ENCODE measurements at places on chromosomes 6 and 20.

- no peak for DNase-seq
Measured at GRCh38 chr6:85461798-85462170, 11.9 kb downstream of the NT5E start.

DNA sequence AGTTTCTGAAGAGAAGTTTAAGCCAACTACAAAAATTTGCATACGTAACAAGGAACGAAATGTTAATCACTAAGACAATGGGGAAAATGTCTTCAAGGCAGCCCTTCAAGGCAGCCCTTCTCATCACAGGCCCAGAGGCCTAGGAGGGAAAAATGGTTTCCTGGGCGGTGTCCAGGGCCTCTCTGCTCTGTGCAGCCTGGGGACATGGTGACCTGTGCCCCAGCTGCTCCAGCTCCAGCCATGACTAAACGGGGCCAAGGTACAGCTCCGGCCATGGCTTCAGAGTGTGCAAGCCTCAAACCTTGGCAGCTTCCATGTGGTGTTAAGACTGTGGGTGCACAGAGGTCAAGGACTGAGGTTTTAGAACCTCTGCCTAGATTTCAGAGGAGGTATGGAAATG is 325.1 kb downstream of the FRK start:
- DNase-seq: no peak

DNA sequence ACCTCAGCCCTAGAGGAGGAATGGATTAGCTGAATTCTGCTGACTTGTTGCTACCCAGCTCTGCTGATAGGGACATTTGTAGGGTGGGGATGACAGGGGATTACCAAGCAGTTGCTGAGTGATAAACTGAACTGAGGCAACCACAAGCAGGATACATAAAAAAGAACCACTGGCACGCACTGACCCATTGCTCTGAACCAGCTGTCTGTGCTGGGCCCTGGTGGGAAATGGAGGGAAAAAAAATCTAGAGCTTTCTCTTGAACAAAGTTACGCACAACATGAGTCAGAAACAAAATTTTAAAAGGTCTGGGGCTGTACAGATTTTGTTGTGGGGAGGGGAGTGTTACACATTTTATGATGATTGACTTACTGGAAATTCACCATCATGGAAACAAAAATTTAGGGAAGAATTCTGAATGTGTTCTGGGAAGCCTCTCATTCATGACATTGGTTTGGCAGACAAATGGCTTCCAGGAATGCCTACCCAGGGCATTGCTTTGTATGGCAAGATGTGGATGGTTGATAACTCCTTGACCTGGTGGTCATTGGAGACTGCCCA is 37.7 kb downstream of the FOXO3 start:
- DNase-seq: no peak

- DNase-seq: no peak
Measured at GRCh38 chr6:125101631-125102030, 51.9 kb upstream of the TPD52L1 start.

GRCh38 chr20:43186312-43186711 is 3.4 kb downstream of the PTPRT start:
- no peak for DNase-seq

- DNase-seq: no peak
Measured at GRCh38 chr20:32365564-32365963, 7.4 kb downstream of the ASXL1 start.

GRCh38 chr6:79632580-79632979 is 1.5 kb downstream of the SH3BGRL2 start:
- no peak for DNase-seq

DNA sequence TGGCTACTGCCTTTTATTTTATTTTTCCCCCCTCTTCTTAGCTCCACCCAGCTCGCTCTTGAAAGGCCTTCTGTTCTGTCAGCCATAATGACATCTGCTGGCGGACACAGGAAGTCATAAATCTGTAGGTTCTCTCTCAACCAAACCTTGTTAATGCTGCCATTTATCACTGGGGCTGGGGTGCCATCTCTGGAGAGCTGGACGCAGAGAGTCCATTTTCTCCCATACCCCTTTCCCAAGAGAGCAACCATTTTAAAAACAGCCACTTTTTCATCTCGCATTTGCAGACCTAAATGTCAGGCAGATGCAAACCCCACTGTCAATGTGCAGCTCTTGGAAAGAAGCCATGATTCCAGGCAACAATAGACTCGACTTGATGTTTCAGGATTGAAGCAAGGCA is 13.0 kb upstream of the TSHZ2 start:
- DNase-seq: no peak

GRCh38 chr6:105459049-105459448 is 56.2 kb upstream of the PREP start:
- peak; percentile 51 for DNase-seq

- DNase-seq: no peak
Measured at GRCh38 chr6:39173270-39173669, 56.0 kb downstream of the KCNK5 start.

- no peak for DNase-seq
Measured at GRCh38 chr6:113598786-113599185, 258.4 kb upstream of the MARCKS start.

DNA sequence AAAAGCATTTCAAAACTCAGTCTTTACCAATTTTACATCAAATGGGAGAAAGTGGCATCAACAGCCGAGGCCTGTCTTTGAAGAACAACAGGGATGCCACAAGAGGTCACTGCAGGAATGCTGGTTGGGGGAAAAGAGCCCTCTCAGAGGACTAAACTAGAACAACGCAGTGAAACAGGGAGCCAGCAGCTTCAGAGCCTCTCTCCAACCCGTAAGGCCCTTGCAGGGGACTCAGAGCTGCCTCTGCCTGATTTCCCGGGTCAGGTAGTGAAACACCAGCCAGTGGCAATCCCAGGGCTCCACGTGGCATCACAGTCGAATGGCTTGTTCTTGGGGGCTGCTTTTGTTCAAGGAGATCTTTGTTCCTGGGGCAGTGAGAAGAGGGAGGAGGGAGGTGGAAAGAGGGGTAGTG is 55.0 kb upstream of the KCNK16 start:
- DNase-seq: no peak

DNA sequence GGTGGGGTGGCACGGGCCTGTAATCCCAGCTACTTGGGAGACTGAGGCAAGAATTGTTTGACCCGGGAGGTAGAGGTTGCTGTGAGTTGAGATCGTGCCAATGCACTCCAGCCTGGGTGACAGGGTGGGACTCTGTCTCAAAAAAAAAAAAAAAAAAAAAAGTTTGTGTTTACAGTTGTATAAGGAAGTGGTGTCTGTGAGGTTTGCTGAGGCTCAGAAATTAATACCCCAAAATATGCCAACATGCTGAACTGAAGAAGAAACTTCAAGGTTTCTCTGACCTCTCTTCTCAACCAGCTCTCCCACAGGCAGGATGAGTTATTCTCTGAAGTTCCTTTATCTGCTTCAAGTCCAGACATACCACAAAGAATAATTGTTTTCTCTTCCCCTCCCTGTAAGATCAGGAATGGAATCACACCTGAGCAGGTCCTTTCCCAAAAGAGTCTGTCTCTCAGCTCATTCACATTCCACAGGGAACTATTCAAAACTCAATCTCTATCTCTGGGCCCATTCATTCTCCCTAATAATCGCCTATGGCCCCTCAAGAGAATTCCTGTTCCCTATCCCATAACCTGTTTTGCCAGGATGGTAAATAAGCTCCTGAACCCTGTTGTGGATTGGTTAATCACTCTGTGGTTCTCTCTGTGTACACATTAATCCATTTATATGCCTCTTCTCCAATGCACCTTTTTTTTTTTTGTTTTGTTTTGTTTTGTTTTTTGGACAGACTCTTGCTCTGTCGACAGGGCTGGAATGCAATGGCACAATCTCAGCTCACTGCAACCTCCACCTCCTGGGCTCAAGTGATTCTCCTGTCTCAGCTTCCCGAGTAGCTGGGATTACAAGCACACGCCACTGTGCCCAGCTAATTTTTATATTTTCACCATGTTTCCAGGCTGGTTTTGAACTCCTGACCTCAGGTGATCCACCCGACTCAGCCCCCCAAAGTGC is 17.4 kb upstream of the KIFC1 start:
- peak; percentile 12 for DNase-seq

- no peak for DNase-seq
Measured at GRCh38 chr6:32046450-32047083, 8.4 kb downstream of the CYP21A2 start.

- DNase-seq: no peak
Measured at GRCh38 chr6:1697688-1698351, 88.1 kb downstream of the FOXC1 start.
